ENCODE measurements at places on chromosomes 1 and 21. TPM values are rescaled to one million over a fixed set of nuclear protein-coding genes. Genes with fewer than 3 reads are reported as not detected.

GRCh38 chr21:28617300-28617699 is 375.4 kb downstream of the LTN1 start:
- no peak overlapping the region for H3K4me3 ChIP-seq
- no peak for DNase-seq
- H3K27ac ChIP-seq, result no peak overlapping the region
- H3K36me3 ChIP-seq, result no peaks in the 10 kb centered on the region
- H3K4me1 ChIP-seq, result no peaks in the 10 kb centered on the region
- H3K27me3 ChIP-seq, result no peaks in the 10 kb centered on the region

The LCE2B gene
- not detected for polyA plus RNA-seq

The LDLRAD1 gene
- not detected for polyA plus RNA-seq

The UBR4 gene
- 118 TPM for polyA plus RNA-seq
